ENCODE measurements at places on chromosomes 6 and 20.

GRCh38 chr6:24883618-24884017, 52.1 kb downstream of the RIPOR2 start:
- no peak for DNase-seq

DNA sequence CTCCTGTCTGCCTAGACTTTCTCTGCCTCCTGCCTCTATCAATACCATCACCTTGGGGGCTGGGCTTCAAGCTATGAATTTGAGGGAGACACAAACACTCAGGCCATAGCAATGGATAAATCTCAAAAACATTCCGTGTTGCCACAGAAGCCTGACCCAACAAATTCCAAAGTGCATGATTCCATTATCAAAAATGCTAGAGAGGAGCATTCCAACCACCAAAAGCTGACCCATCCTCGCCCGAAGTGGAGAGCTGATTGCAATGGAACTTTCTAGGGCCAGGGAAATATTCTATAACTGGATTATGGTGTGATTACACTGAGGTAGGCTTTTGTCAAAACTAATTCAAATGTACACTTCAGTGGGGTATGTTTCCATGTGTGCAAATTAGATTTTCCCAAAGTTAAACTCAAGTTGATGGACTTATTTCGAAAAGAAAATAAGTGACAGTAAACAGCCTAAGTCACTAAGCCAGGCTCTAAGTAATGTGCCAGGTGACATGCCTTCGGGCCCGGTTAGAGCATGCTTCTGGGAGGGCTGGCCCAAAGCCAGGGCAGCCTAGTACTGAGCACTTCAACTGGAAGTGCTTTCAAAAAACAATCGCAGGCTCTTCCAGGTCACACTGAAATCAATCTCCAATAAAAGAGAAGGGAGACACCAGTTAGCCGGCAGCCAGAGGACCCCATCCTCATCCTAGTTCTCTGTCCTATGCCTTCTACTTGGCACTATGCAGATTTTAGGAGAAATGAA, 142.3 kb downstream of the TBXT start:
- DNase-seq, result no peak

GRCh38 chr6:19734519-19734918, 102.7 kb upstream of the ID4 start:
- no peak for DNase-seq

DNA sequence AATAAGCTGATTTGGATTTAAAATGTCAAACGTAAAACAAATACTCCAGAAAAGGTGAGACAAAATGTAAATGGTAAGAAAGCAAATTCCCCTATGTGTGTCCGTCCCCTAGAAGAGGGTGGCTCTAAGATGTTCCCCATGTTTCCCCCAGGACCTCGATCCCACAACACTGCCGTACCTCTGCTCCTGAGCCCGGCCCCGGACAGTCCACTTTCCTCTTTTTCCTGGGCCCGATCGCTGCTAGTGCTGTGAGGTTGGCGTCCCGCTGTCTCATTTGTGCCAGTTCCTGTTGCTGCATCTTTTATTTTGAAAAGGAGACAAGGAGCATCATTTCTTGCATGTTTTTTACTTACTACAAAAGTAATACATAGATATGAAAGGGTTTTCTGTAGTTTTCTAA, 68.3 kb downstream of the TAF4 start:
- DNase-seq, result no peak

GRCh38 chr6:51265426-51265825, 446.8 kb downstream of the TFAP2B start:
- no peak for DNase-seq

DNA sequence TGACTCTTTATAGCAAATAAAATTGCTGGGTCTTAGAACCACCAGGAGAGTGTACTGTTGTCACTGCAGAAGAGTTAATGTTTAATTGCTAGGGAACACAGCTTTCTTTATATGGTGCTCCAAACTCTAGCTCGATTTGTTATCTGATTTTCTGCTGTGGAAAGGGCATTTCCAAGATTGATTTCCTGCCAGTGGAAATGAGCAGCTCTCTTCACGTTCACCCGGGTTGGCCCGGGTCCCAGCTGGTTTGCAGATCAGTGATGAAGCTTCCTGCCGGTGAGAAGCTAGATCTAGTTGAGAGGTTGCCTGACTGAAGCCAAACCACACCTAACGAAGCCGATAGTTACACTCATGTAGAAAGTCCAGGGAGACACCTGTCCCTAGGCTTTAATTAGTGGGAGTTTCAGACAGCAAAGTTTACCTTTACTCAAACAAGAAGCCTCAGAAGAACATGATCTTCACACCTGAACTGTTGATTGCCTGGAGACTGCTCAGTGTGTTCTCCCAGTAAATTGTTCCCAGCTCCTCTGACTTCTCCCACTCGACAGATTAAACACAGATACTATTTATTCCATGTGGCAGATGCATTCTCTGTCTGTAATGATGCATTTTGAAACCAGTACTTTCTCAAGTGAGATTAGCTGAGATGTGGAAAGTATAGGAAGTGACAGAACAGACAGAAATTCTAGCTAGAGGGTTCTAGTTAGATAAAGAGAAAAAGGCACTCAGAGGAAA, 27.8 kb downstream of the PAQR8 start:
- DNase-seq, result no peak

- DNase-seq, result no peak
Observed at GRCh38 chr20:63652192-63652980, 838 bp downstream of the STMN3 start.

DNA sequence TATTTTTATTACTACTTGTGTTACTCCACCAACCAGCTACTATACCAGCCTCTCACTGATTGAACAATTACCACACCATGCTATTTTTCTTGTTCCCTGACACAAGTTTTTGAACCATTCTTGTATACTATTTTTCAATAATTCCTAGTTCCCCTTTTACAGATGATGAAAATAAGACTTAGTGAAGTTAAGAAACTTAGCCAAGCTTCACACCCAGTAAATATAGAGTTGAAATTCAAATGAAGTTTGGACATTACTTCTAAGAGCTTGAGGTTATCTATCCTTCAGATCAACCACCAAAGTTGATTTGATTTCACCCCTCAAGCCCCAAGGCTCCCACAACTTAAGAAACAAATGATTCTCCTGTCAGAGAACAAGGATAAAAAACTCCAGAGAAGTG, 13.1 kb upstream of the BCAS1 start:
- no peak for DNase-seq

GRCh38 chr20:48283470-48284110, 498.3 kb upstream of the SULF2 start:
- no peak for DNase-seq

GRCh38 chr20:53657279-53657678, 63.6 kb upstream of the ZNF217 start:
- no peak for DNase-seq

GRCh38 chr6:46097366-46097765, 32.4 kb upstream of the ENPP4 start:
- no peak for DNase-seq

- DNase-seq, result no peak
Observed at GRCh38 chr6:37822851-37823682, 3.5 kb downstream of the ZFAND3 start.

- DNase-seq, result no peak
Observed at GRCh38 chr6:96795481-96795880, 41.8 kb downstream of the GPR63 start.
